ENCODE measurements at places on chromosomes 2 and 18. TPM values are rescaled to one million over a fixed set of nuclear protein-coding genes. Genes with fewer than 3 reads are reported as not detected.

The RSAD2 gene
- 0.15 TPM for total RNA-seq

The CHN1 gene
- total RNA-seq = 17.3 TPM

The UGT1A8 gene
- total RNA-seq = 0.05 TPM

The GLI2 gene
- 22.1 TPM for total RNA-seq

The TNFAIP6 gene
- 0.98 TPM for total RNA-seq

The UGT1A4 gene
- 0.07 TPM for total RNA-seq

The SERPINB7 gene
- 2.8 TPM for total RNA-seq

The CMPK2 gene
- total RNA-seq = 0.78 TPM

The RFX8 gene
- not detected for total RNA-seq

The DNAH6 gene
- total RNA-seq = 0.10 TPM

The IL1RN gene
- total RNA-seq = 0.39 TPM

All from A549 treated with Hydrocortisone at 1 μM for 4 hours (cell line).